ENCODE measurements at places on chromosomes 3 and 15. TPM values are rescaled to one million over a fixed set of nuclear protein-coding genes. Genes with fewer than 3 reads are reported as not detected.

Gene IGDCC3
- polyA plus RNA-seq = not detected

Gene TTLL13
- 0.14 TPM for polyA plus RNA-seq

DNA sequence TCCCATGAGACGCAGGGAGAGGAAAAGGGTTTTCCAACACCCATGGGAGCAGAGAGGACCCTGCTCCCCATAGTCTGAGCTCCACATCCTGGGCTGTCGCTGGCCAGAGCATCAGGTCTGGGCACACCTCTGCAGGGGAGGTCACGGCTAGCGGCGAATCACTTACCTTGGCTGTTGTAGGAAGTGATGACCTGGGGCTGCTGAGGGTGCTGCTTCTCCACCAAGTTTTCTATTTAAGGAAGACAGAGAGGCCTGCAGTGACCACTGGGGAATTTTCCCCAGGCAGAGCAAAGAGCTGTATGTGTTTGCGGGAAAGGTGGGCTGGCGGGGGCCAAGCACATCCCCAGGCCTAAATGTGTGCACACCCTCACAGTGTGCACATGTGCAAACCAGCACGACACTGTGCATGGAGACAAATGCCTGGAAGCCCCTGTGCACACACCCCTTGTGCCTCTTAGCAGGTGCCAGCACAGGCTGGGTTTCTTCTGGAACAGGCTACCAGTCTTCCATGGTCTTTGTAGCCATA lies 7.6 kb downstream of the KY start:
- no peak overlapping the region for H3K4me3 ChIP-seq
- no peak overlapping the region for H3K27ac ChIP-seq
- H3K4me1 ChIP-seq = no peaks in the 10 kb centered on the region
- H3K27me3 ChIP-seq = no peaks in the 10 kb centered on the region
- H3K36me3 ChIP-seq = no peaks in the 10 kb centered on the region

Gene HOMER2
- polyA plus RNA-seq = 6.1 TPM

GRCh38 chr3:101732240-101732641 lies 7.8 kb downstream of the CEP97 start:
- DNase-seq = no peak
- H3K4me1 ChIP-seq = no peaks in the 10 kb centered on the region
- H3K4me3 ChIP-seq = no peak overlapping the region
- no peaks in the 10 kb centered on the region for H3K27me3 ChIP-seq
- no peak overlapping the region for H3K27ac ChIP-seq

Gene STXBP5L
- polyA plus RNA-seq = not detected

GRCh38 chr3:101944308-101944707 lies 95.0 kb downstream of the NFKBIZ start:
- H3K36me3 ChIP-seq = no peaks in the 10 kb centered on the region
- no peak overlapping the region for H3K4me3 ChIP-seq
- no peak for DNase-seq
- no peak overlapping the region for H3K27ac ChIP-seq
- H3K4me1 ChIP-seq = peaks cover 29% of the 10 kb centered on the region

- no peak overlapping the region for H3K4me3 ChIP-seq
- no peaks in the 10 kb centered on the region for H3K27me3 ChIP-seq
- peaks cover 11% of the 10 kb centered on the region for H3K4me1 ChIP-seq
- no peak for DNase-seq
- H3K27ac ChIP-seq = no peak overlapping the region
Observed at GRCh38 chr15:42185801-42186200, 22.3 kb downstream of the VPS39 start.

DNA sequence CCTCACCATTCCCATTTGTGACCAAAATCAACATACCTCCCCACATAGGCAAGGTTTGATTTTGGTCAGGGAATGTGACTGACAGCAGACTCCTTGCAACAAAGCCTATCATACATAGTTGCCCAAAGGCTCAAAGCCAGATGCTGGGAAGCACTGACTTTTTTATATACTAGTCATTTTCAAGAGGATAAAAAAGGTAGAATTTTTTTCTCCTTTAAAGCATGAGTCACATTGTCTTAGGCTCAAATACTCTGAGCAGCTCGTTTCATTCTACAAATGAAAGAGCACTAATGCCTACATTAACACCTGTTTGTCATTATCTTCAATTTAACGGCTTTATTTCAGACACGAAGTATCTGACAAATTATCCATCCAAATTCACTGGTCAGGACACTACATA lies 36.2 kb downstream of the ICE2 start:
- H3K36me3 ChIP-seq = peaks cover 12% of the 10 kb centered on the region
- H3K4me1 ChIP-seq = no peaks in the 10 kb centered on the region
- no peaks in the 10 kb centered on the region for H3K27me3 ChIP-seq
- DNase-seq = no peak
- no peak overlapping the region for H3K27ac ChIP-seq

- no peaks in the 10 kb centered on the region for H3K36me3 ChIP-seq
- peaks cover 6% of the 10 kb centered on the region for H3K4me1 ChIP-seq
- DNase-seq = peak; percentile 14
- no peak overlapping the region for H3K4me3 ChIP-seq
- H3K27me3 ChIP-seq = no peaks in the 10 kb centered on the region
Observed at GRCh38 chr3:109059264-109059663, 58.7 kb downstream of the MORC1 start.

DNA sequence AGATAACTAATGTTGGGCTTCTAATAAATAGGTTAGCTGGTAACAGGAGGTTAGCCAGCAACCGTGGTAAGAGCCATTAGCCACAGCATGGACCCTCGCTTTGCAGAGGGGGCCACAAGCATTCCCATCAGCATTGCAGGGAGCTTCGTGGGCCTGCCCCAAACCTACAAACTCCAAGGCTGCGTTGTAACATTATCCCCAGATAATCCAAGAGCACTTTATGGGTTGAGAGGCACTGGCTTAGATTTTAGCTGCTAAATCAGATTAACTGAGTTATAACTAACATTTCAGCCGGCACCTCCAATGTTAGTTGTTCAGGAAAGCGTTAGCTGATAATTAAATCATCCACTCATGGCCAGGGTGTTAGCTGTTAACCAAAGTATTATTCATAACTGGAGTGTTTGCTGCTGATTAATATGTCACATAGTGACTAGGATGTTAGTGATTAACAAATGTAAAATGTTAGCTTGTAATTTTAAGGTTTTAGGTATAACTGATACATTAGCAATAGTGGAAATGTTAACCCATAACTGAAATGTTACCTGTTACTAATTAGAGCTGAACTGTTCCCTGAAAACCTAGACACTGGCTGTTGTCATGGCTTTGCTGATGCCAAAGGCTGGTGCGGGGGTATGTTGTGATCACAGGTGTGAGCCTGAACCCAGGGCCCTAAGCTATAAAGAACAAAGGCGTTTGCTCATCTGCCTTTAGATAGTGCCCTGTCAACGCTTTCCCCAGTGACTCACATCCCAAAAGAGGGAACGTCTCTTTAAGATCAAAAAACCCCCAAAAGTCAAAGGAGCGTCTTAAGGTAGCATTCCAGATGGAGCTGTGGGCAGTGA lies 56.2 kb downstream of the SLC6A6 start:
- no peak overlapping the region for H3K4me3 ChIP-seq
- no peak overlapping the region for H3K27ac ChIP-seq
- no peaks in the 10 kb centered on the region for H3K27me3 ChIP-seq
- DNase-seq = no peak

- DNase-seq = no peak
- H3K27ac ChIP-seq = no peak overlapping the region
- no peaks in the 10 kb centered on the region for H3K36me3 ChIP-seq
- H3K4me1 ChIP-seq = no peaks in the 10 kb centered on the region
- H3K27me3 ChIP-seq = peaks cover 33% of the 10 kb centered on the region
Observed at GRCh38 chr3:190502946-190503345, 10.9 kb upstream of the IL1RAP start.

Gene GREM1
- not detected for polyA plus RNA-seq

GRCh38 chr3:131526801-131527347 lies 24.1 kb upstream of the MRPL3 start:
- no peaks in the 10 kb centered on the region for H3K4me1 ChIP-seq
- no peaks in the 10 kb centered on the region for H3K36me3 ChIP-seq
- no peak overlapping the region for H3K4me3 ChIP-seq
- H3K27me3 ChIP-seq = peaks cover 44% of the 10 kb centered on the region

DNA sequence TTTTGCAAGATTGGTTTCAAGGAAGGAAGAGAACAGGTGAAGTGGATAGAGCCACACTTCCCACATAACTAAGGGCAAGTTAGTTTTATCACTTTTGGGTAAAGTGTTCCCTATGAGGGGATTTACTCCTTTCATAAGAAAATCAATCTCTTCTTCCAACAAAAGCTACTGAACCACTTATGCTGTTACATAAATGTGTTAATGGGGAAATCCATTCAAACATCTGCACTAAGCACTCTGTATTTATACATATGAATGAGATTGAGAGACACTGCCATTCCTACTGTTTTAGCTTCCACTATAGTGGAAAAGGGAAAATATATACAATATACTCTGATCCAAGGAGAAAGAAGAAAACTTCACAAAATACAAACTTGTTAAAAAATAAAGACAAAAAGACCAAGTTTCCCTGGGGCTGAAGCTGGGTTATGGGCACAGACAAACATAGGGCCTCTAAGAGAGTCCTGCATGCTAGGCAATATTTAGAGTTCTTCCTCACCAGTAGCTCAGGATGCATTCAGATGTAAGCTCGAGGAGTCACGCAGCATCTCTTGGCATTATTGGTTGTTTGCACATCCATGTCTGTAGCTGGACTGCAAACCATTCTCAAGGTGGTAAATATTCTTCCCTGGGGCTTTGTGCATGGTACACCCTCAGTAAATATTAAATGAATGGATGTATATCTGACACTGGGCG lies 454.2 kb downstream of the FGF12 start:
- no peak overlapping the region for H3K27ac ChIP-seq
- no peaks in the 10 kb centered on the region for H3K36me3 ChIP-seq
- H3K4me1 ChIP-seq = no peaks in the 10 kb centered on the region
- DNase-seq = no peak
- H3K27me3 ChIP-seq = no peaks in the 10 kb centered on the region

DNA sequence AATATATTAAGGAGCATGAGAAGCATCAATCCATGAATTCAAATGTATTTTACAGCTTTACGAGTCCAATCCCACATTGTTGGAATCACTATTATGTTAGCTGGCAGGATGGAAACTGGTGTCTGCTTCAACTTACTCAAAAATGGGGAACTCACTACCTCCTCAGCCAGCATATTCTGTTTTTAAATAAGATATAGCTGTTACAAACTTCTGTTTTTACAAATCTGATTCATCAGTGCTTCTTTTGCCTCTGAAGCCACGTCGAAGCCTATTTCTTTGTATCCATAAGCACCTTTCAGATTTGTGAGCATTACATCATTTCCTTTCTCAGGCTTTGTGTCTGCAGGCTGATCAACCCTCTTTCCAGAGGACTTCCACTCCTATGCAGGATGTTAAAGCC lies 105.9 kb downstream of the TPRG1 start:
- H3K4me3 ChIP-seq = no peak overlapping the region
- no peak overlapping the region for H3K27ac ChIP-seq

Gene FSTL1
- not detected for polyA plus RNA-seq

GRCh38 chr3:182837855-182838454 lies 44.7 kb downstream of the ATP11B start:
- H3K27me3 ChIP-seq = no peaks in the 10 kb centered on the region
- H3K36me3 ChIP-seq = peaks cover 17% of the 10 kb centered on the region
- H3K4me1 ChIP-seq = peaks cover 7% of the 10 kb centered on the region
- no peak overlapping the region for H3K27ac ChIP-seq

DNA sequence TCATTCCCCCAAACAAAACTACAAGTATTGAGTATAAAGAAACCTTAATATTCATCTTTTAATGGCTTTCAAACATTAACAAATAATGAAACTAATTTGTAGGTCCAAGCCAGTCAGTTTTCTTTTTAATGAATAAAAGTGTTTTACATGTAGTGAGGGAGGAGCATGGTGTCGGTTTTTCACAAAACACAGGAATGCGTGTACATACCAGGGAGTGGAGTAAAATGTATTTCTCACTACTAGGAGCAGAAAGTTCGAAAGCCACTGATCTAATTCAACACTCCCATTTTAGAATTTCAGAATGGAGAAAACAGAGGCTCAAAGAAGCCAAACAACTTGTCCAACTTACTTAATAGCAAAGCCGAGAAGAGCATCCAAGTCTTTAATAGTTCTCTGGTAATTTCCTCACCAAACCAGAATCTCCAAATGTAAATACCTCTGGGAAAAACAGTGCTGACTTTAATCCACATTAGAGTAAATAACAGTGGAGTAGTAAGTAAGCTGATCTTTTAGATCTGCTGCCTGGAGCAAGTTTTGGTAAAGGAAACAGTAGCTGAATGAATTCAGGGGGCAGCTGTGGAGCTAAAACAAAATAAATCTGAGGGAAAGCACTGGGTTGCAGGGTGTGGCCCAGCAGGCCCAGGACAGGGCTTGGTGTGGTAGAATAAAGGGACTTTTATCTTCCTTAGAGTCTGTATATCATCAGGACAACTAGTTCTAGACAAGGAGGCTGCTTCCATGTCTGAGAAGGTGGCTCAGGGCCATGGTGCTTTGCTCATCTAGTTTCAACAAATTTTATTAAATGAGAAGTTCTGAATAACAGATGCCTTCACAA lies 7.9 kb downstream of the ANP32A start:
- H3K36me3 ChIP-seq = no peaks in the 10 kb centered on the region
- no peak for DNase-seq
- H3K4me3 ChIP-seq = peak overlapping the region; percentile 29
- no peaks in the 10 kb centered on the region for H3K27me3 ChIP-seq

DNA sequence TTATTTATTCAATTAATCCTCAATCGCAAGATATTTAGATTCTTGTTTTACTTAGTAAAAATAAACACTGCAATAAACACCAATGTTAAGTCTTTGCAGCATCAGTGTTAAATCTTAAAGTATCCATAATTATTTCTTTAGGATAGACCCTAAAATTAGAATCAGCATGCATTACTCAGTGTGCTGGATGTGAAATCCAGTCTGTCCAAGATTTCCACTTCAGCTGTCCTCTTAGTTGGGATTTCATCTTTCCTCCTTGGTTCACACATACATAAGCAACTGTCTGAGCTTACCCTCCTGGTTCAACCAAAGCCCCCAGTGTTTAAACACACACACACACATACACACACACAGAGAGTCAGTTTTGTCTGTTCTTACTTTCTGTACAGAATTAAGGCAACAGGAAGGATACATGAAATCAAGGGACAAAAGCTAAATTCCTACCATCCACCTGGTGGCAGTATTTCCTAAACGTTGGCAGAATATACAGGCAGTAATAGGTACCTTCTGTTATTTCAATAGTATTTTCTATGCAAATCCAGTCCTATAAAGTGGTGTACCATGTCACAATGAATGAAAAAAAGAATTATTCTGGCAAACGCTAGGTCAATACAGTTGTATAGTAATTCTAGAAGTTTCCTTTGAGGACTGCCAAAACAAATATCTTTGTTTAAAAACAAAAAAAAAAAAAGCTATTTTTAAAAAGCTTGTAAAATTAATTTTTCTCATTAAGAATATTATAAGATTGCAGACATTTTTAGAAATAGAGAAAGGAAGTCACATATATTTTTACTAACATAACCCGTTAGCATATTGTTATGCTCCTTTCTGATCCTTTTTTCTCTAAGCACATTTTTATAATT lies 27.3 kb upstream of the DMXL2 start:
- peak; percentile 65 for DNase-seq
- no peaks in the 10 kb centered on the region for H3K36me3 ChIP-seq
- H3K27ac ChIP-seq = no peak overlapping the region
- no peak overlapping the region for H3K4me3 ChIP-seq
- H3K27me3 ChIP-seq = peaks cover 7% of the 10 kb centered on the region
- H3K4me1 ChIP-seq = no peaks in the 10 kb centered on the region

Gene CCR3
- not detected for polyA plus RNA-seq

Measured in naive B cell (primary cell).